CD4-positive, alpha-beta T cell treated with Interleukin-15 for 4 hours (primary cell): ENCODE measurements at places on chromosomes 2 and 18.

GRCh38 chr2:208466920-208467298 is 60.3 kb downstream of the PTH2R start:
- no peak for DNase-seq

GRCh38 chr2:96119389-96119751 is 3.0 kb upstream of the ADRA2B start:
- no peak for DNase-seq

GRCh38 chr2:158072361-158072760 is 29.3 kb upstream of the UPP2 start:
- DNase-seq: no peak

DNA sequence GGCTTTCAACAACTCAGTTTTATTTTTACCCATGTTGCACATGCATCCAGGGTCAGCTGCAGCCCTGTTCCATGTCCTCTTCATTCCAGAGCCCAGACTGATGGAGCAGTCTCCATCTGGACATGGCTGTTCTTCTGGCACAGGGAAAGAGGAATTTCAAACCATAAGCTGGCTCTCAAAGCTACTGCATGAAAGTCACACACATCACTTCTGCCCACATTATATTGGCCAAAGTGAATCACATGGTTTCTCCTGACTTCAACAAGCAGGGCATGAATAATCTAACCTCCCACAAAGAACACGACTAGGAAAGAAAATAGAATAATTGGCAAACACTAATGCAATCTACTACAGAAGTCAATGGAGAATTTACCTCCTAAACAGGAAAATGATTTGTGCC is 94.2 kb downstream of the FTCDNL1 start:
- DNase-seq: no peak

- DNase-seq: no peak
Measured at GRCh38 chr2:118635891-118636290, 211.6 kb downstream of the EN1 start.

DNA sequence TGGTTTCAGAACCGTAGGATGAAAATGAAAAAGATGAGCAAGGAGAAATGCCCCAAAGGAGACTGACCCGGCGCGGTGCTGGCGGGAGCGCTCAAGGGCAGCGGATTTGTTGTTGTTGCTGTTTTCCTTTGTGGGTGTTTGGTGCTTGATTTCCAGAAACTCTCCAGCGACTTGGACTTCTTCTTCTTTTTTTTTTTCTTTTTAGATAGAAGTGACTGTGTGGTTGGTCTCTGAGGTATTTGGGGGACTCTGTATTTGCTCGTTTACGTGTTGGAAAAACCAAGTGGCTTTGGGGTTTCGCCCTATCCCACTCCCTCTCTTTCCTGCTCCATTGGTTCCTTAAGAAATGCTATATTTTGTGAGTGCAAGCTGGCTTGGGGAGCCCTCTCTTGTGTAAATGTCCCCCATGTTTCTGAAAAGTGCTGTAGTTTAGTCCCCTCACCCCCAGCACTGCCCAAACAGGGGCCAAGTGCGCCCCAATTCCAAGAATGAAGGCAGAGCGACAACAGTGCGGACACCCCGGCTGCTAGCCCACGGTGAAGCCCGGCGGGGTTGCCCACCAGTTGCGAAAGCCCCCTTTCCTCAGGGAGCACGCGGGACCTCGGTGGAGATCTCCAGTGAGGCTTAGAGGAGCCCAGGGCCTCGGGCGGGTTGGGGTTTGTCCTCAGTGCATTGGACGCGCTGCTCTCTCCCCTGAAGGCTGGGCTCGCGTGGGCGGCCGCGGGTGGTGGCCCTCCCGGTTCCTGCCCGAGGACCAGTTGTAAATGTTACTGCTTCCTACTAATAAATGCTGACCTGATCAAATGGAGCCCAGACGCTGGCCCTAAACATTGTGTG is 1.8 kb downstream of the HOXD9 start:
- no peak for DNase-seq

DNA sequence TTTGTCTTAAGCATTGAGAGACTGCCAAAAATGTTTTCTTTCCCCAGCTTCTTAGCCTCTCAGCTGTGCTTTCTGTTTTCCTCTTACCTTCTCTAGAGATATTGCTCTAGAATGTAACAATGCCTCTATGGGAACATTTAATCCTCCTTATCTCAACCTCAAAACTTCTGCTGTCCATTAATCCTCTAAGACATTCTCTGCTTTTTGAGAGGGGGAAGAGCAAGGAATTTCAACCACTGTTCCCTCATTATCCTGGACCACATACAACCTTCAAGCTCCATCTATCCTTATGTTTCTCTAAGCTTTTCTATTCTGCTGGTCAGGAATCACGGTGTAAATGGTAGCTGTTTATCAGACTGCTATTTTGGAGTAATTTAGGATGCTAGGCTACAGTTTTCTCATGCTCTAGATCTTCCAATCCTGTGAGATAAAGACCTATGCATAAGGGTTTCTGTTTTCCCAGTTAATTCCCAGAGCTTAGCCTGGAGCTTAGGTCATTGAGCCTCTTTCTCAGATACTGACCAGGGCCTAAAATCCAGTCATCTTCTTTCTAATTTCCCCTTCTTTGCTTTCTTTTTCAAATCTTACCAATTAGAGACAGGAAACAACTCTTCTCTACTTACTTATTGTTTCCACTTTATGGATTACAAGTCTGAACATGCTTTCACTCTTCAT is 282.0 kb downstream of the CALCRL start:
- DNase-seq: no peak

- no peak for DNase-seq
Measured at GRCh38 chr18:59323931-59324622, 5.6 kb upstream of the CPLX4 start.

DNA sequence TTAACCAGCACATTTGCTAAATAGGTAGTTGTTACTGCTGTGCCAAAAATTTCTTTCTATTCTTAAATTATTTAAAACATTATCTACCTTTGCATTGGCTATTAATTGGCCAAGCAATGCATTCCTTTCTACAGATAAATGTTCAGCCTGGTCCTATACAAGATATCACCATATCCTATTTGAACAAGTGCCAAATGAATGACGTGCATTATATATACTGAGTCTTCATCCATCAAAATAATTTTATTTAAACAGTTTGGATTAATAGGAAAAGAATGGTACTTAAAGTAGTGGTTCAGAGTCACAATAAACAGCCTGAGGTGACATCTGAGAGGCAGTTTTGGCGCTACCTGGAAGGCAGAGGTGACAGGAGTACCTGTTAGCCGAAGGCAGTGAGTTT is 230.1 kb upstream of the EPAS1 start:
- DNase-seq: no peak

GRCh38 chr18:55000529-55000928 is 41.3 kb upstream of the CCDC68 start:
- no peak for DNase-seq

DNA sequence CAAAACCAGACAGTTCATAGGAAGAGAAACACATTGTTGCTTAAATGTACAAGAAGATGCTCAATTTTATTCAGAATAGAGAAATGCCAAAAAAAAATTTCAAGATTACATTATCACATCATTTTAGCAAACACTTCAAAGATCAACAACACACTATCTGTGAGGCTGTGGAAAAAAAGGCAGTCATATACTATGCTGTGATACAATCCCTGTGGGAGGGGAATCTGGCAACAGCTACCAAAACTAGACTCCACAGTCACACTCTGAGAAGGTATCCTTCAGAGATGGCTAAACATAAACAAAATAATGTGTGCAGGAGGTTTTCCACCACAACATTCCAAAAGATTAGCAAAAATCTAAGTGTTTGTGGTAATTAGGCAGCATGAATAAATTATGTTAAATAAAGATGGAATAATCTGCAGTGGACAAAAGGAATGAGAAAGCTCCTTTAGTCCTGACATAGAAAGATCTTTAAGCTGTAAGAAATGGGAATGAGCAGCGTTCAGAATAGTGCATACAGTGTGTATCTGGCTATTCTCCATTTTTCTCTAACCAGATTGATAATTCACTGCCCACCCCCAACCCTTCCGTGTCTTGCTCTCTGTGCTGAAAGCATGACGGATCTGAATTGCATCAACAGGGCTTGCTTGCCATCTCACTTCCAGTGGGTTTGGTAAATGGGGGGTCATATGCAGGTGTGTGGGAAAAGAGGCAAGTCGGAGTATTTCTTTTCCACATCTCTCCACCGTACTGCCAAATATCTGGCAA is 329.6 kb downstream of the MBD2 start:
- DNase-seq: no peak

DNA sequence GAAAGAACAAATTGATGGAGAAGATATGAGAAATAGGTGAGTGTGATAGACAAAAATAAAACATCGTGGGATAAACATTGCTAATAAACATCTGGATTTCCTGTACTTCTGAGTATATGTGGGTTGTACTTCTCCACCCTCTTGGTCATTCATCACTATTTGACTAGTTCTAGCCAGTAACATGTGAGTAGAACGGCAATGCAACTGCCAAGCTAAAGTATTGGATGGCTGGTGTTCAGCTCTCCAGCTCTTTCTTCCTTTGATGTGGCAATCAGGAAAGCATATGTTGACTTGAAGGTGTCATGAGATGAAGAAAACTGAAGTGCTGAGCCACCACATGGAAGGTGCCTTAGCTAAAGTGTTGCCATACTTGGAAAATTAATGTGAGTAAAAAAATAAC is 144.9 kb downstream of the SCG2 start:
- no peak for DNase-seq

DNA sequence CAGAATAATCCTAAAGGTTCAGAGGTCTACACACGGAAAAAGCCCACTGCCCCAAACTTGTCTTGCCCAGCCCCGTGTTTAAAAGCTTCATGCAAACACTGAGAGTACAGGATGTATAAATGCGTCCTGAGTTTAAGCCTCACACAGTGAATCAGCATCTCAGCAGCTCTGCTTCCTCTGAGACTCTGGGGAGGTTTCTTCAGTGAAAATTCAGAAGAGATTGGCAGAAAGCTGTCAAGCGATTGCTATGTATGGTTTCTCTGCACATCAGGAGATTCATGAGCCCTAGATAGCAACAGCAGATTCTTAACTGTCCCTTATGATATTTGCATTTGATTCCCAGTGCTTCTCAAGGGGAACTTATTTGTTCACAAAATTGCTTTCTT is 27.1 kb downstream of the CRACDL start:
- no peak for DNase-seq

DNA sequence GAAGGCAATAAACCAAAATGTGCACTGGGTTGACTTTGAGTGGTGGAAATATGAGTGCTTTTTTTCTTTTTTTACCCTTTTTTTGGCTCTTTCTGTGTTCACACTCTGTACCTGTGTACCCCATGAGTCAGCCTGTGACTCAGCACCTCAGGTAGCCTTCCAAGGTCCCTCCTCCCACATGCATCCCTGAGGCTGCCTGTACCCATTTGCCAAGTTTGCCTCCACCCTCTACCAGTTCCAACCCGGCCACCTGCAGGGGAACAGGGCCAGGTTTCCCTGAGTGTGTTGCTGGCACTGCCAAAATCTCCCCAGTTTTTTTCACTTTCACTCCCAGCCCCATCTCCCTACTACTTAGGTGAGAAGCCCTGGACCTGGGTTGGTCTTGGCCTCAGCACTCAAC is 14.0 kb downstream of the CXCR1 start:
- no peak for DNase-seq

- no peak for DNase-seq
Measured at GRCh38 chr2:513981-514706, 163.1 kb downstream of the TMEM18 start.
